ENCODE measurements at places on chromosomes 6 and 20.

DNA sequence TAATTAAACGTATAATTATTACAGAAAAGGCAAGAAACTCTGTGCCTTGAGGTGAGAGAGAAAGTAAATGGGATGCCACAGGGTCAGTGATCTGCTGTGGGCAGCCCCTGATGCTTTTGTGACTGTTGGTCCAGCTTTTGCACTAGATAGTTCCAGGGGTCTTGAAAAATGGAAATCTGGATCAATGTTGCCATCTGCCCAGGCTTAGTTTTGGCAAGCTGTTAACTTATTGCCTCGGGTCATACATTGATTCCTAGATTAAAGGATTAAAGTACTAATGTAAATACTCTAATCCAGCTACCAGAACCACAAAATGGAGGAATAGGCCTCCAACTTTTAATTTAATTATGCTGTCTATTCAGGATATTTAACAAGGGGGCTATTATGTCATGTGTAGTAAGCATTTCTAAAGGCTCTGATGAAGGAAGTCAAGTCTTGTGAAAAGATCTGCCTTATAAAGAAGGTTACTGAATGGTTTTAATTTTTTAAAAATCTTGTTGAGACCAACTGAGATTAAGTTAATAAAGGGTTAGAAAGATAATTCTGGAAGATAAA is 376.0 kb upstream of the HS3ST5 start:
- no peak for DNase-seq

DNA sequence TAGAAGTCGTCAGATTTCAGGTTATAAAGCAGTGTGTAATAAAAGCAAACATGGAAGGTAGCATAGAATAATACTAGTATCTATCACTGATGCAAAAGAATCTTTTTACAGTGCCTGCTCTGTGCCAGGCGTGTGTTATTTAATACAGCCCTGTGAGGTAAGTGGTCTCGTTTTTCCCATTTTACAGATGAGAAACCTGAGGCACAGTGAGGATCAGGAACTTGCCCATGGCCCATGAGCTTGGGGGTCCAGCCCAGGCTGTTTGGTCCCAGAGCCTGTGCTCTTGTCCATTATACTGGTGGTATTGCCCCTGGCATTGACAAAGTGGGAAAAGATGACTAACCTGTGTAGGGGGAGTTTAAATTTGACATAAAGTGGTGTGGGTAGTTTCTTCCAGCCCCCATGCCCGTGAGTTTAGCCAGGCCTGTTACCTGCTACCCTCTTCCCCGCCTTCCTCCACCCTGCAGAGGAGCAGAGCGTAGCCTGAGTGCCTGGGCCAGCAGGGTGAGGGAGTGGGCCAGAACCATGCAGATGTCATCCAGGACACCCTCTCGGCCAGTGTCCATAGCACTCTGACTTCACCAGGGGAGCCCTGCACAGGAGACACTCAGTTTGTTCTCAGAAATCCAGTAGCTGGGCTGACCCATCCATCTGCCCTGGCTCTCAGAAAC is 16.6 kb downstream of the WRNIP1 start:
- DNase-seq = no peak

GRCh38 chr6:8082954-8083858 is 19.0 kb upstream of the BLOC1S5 start:
- peak; percentile 29 for DNase-seq

DNA sequence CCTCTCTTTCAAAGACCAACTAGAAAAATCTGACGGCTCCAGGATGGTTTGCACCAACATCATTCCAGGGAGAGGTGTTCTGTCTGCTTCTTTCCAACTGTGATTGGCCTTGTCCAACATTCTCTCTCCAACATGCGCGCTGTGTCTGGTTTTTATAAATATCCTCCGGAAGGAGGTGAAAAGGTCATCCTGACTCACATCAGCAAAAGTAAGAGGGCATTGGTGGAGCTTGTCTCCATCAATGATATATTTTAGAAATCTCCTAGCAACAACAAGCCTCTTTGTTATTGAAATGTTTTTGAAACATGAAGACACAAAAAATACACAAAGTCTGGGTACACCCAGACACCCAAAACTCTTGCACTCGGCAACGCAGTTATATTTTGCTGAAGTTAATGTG is 475.3 kb upstream of the JARID2 start:
- no peak for DNase-seq

- DNase-seq = peak; percentile 34
Measured at GRCh38 chr20:50426866-50427718, 83.1 kb upstream of the PTPN1 start.

DNA sequence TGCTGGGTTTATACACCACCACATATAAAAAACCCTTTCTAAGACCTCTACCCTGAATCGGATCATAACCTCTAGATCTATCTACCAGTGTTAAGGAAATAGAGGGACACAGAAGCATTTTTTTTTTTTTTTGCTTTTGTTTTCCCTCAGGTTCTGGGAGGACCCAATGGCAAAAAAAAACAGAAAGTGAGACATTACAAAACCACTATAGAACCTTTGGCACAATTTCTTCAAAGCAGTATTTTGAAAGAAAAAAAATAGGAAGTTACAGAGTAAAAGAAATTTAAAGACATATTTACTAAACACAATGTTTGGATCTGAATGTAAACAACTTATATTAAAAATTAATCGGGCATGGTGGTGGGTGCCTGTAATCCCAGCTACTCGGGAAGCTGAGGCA is 1258.7 kb upstream of the GJE1 start:
- peak; percentile 50 for DNase-seq

DNA sequence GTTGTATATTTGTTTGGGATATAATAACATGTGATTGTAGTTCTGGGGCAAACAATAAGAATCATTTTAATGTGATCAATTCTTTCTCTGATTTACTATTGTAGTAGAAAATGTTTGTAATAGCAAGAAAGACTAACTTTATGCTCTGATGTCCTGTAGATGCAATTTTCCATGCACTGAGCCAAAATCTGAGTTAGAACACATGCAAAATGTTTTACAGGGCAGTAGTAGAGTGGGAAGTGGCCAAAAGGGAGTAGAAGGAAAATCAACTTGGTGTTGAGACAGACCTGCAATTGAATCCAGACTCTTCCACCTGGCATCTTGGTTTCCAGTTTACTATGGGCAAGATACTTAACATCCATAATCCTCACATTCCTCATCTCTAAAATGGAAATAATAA is 93.5 kb upstream of the BMP5 start:
- DNase-seq = no peak

All from MV-4-11 (cell line).